ENCODE measurements at places on chromosomes 16 and 17.
A peak's percentile ranks its signal among the peaks of the same experiment; 100 is the strongest.

DNA sequence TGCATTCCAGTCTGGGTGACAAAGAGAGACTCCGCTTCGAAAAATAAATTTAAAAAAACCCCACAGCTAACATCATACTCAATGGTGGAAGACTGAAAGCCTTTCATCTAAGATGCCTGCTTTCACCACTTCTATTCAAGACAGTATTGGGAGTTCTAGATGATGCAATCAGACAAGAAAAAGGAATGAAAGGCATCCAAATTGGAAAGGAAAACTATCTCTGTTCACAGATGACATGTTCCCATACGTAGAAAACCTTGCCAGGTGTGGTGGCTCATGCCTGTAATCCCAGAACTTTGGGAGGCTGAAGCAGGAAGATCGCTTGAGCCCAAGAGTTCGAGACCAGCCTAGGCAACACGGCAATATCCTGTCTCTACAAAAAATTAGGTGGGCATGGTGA lies 31.1 kb downstream of the RANBP10 start:
- DNase-seq = no peak

GRCh38 chr17:72267601-72268000 lies 146.8 kb downstream of the SOX9 start:
- no peak for DNase-seq

DNA sequence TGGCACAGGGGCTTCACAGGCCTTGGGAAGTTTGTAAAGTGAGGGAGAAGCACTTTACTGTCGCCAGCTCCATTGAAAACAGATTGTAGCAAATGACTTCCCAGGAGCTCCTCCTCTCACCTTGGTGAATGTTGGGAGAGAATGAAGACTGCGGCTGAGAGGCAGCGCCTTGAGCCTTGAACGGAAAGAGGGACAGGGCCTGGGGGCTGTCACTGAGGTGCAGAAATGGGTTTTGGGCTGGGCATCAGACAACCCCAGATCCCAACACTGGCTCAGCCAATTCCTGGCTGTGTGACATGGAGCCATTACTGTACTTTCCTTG lies 603 bp upstream of the MRTFB start:
- DNase-seq = no peak

GRCh38 chr16:87178177-87178863 lies 138.9 kb downstream of the C16orf95 start:
- DNase-seq = no peak

DNA sequence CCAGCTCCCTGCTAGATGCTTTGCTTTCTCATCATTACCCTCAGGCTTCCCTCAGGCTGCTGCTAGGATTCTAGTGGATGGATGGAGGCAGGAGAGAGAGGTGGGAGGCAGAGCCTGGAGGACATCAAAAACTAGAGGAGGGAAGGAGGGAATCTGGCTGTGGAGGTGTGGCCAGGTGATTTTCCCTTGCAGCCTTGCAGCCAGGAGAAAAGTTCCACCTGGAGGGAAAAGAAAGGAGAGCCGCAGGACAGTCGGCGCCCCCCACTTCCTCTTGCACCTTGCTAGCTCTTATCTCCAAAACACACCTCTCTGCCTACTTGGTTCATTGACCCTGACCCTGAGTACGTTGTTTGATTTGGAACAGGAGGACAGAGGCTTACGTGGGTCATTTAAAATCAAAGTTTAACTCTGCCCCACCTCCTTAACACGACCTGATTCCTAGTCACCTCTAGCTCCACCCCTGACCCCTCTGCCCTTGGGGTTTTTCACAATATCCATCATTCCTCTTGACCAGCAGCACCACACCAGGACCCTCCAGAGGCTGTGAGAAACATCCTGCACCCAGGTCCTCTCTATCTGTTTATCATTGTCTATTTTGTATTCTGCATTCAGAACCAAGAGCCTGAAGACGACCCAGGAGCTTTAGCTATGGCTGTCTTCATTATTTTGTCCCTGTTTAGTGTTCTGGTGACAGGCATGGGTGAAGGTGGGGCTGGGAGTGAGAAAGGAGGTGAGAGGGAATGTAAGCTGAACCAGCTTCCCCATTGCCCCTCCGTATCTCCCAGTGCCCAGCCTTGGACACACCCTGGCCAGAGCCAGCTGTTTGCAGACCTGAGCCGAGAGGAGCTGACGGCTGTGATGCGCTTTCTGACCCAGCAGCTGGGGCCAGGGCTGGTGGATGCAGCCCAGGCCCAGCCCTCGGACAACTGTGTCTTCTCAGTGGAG lies 15.9 kb downstream of the AOC3 start:
- DNase-seq = no peak

DNA sequence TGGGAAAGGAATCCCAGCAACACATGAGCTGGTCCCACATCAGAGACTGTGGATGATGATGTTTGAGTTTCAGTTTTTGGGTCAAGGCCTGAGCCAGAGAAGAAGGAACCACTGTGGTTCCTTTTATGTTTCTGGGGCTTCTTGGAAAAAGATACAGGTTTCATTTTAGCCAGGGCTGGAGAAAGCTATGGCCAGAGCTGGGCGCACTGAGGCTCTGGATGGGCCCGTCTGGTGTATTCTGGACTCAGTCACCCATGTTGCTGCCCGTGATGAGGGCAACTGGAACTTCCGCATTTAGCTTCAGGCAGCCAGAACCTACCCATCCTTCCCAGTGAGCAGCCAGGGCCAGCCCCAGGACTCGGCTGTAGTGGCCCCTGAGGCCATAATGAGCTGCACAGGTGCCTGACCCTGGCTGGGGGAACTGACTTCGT lies 15.0 kb upstream of the PITPNA start:
- no peak for DNase-seq

- no peak for DNase-seq
These were observed 57.9 kb downstream of the CMIP start for GRCh38 chr16:81502396-81503070.

- DNase-seq = peak; percentile 56
These were observed 379 bp upstream of the OTOP2 start for GRCh38 chr17:74923538-74924249.

DNA sequence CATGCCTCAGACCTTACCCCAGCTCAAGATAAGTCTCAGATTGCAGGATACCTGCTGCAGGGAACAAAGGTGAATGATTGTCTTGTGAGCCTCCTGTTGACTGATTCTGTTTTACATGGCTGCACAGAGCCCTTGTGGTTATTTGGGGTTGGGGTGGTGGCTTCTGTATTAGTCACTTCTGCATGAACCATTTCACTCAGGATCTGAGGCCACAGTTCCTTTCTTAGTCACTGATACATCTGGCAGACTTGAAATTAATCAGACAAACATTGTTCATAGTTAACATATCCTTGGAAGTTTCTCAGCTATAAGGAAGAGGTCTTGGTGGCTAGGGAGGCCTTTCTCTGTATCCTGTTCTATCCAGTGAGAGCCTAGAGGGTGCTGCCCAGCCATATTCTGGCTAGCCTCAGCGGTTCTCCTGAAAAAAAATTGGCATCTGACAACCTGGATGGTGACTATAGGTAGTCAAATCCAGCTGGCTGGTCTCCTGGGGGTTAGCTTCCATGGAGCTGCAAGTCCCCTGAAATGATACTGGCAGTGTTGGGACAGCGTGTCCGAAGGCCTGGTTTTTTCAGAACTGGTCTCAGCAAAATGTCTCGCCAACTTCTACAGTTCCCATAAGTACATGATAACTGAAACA lies 8.4 kb upstream of the PLK1 start:
- DNase-seq = no peak

- DNase-seq = no peak
These were observed 205.9 kb downstream of the HS3ST4 start for GRCh38 chr16:25897702-25898101.

- DNase-seq = peak; percentile 28
These were observed 914 bp downstream of the MAP1LC3B start for GRCh38 chr16:87392821-87393679.

DNA sequence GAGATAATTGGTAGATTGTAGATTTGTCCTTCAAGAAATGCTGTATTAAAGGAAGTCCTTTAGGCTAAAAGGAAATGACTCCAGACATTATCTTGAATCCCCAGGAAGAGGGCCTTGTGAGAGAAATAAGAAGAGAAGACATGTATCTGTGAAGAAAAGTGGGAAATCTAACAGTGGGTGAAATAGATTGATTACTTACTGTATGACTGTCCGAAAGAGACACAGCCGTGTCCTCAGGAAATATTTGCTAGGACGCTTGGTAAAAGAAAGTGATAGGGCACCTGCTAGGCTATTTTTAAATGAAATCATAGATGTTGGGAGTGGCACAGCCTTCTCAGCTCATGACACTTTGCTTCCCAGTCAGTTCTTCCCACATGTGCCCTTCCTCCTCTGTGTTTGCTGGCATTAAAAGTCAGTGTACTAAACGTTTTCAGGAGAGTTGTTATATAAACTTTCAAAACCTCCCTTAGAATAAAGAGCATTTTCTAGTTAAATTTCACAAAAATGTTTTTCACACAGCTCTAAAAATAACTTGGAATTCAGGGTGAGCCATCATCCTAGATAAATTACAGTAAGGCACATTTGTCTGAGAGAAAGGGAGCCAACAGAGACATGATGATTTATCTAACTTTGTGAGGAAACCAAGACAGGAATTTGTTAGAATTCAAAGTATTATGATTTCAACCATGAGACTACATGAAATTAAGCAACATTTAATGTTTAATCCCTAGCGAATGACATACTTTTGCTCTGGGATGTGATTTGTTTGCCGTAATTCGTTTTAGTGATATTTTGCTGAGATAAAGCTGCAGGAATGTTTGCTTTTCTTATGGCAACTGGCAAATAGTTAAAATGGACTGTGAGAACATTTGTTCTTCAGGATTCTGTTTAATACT lies 35.0 kb downstream of the DHRS7B start:
- DNase-seq = no peak

DNA sequence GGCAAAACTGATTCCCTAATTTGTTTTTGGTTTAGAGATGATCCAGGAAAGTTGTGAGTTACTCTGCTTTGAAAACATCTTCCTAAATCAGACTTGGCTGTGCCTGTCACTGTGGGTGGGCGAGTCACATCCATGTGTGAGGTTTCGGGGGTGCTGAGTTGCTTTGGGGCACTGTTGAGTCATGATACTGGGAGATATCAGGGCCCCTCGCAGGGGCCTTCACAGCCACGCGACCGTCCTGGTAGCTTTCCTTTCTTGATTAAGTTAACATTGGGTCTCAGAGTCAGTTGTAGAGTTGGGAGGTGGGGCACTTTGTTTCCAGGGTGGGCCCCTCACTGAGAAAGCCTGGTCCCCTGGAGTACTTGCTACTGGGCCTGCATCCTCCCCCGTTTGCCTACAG lies 58.3 kb upstream of the LGALS9 start:
- peak; percentile 42 for DNase-seq

DNA sequence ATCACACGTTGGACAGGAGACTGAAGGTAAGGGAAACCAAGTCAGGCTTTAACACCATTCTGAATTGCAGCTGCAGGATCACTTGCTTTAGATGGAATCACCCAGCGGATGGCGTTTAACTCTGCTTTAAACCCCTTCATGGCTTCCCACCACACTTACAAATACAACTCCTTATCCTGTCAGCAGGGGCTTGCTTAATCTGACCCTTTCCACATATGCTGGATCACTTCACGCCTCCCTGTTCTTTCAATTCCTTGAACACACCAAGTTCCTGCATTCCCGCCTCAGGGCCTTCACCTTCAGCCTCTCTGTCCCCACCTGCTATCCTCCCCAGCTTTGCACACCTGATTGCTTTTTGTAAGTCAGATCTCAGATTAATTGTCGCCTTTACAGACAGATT lies 442.2 kb downstream of the MAF start:
- no peak for DNase-seq

DNA sequence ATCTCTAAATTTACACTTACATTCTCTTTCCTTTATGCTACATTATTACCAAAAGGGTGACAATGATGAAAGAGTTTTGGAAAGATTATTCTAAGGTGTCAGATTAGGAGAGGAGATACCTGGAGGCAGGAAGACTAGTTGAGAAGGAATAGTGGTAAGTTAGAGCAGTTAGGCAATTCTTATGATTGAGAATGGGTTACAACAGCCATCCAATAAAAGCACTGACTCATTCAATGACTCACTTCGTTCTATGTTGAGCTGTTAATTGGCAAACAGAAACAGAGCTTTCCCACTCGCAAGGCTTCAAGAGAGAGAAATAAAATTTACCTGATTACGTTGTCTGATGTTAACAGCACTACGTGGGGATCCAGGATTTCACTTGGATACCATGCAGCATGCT lies 5.8 kb downstream of the NUP88 start:
- no peak for DNase-seq

GRCh38 chr16:26394409-26394808 lies 672.3 kb upstream of the C16orf82 start:
- no peak for DNase-seq

DNA sequence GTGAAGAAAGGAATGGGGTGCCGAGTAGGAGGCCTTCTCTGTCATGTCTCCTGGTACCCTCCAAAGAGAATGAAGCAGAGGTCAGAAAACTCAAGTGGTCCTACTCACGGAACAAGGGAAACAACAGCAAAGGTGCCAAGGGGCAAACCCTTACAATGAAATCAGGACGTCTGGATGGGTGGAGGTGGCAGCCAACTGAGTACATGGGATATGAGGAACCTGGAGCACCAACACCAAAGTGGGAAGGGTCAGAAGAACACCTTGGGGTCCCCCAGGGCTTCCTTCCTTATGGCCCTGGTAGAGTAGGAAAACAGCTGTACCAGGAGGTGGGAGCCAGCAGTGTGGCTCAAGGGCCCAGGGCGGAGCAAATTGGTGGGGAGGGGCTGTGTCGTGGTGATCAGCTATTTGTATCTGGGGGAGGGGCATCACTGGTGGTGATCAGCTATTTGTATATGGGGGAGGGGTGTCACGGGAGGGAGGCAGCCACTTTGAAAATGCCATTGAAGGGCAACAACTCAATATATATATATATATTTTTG lies 643 bp downstream of the HIGD1B start:
- DNase-seq = no peak

GRCh38 chr17:34703533-34703932 lies 124.2 kb downstream of the TMEM132E start:
- no peak for DNase-seq

DNA sequence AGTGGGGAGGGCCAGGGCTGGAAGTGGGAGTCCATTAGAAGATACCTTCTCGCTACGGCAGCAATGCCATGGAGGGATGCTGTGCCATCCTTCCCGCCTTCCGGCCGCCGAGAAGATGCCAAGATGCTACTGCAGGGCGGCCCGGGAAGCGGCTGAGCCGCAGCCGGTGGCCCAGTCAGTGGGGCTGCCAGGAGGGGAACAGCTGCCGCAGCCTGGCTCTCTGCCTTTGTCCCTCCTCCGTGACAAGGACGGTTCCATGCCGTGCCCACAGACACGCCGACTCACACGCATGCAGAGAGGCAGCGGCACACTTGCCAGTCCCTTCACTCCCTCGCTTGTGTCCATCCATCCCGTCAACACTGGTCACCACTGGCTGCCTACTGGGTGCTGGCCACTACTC lies 20.2 kb upstream of the NCBP3 start:
- DNase-seq = no peak

Measured in stimulated activated CD4-positive, alpha-beta T cell treated with anti-CD3 and anti-CD28 coated beads, Interleukin-4, amount 100 ng/mL, for 4 hours (primary cell).